ENCODE measurements at places on chromosomes 3 and 15.

DNA sequence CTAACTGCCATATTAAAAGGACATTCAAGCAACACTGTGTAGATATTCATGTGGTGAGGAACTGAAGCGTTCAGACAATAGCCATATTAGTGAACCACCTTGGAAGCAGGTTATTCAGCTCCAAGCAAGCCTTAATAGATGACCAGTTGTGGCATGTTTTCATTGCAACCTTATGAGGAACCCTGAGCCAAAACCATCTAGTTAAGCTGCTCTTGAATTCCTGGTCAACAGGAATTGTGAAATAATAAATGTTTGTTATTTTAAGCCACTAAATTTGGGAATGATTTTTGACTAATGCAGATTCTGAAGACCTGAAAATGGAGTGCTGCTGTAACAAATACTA lies 73.0 kb downstream of the SPRED1 start:
- no peak for DNase-seq

DNA sequence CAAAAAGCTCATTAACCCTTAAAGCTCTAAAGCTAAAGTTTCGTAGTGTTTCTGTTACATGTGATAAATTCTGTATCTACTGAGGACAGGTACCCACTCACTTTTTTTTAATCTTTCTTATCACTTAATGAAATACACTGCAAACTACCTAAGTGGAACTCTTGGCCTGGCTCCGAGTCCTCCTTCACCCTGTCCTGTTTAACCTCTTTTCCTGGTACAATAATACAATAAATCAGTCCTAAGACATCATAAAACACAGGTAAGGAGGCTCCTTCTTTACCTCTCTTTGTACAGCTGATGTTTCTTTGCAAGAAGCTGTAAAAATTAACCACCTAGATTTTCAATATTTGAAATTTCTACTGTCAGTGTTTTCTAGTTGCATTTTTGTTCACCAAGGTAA lies 15.8 kb downstream of the SEMA6D start:
- no peak for DNase-seq

DNA sequence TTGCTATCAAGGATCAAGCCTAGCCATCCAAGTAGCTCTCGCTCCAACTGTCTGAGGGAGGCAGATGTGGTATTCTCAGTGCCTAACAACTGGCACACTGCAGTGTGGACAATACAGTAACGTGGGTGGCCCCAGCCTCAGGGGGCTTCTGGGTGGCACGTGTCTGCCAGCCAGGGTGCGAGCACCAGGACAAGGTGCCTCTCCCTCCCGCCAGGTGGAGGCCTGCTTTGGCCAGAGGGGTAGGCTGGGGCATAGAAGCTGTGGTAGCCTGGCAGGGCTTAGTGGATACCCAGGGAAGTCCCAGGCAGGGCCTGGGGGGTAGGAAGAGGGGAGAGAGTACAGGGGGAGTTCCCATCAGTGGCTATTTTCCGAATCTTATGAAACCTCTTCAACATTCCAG lies 234.0 kb downstream of the PLCL2 start:
- DNase-seq: no peak

GRCh38 chr3:192914848-192915247 lies 2.8 kb downstream of the MB21D2 start:
- no peak for DNase-seq

- no peak for DNase-seq
Observed at GRCh38 chr3:138063416-138063815, 52.0 kb downstream of the DZIP1L start.

- DNase-seq: no peak
Observed at GRCh38 chr15:64009798-64010261, 36.5 kb downstream of the DAPK2 start.

DNA sequence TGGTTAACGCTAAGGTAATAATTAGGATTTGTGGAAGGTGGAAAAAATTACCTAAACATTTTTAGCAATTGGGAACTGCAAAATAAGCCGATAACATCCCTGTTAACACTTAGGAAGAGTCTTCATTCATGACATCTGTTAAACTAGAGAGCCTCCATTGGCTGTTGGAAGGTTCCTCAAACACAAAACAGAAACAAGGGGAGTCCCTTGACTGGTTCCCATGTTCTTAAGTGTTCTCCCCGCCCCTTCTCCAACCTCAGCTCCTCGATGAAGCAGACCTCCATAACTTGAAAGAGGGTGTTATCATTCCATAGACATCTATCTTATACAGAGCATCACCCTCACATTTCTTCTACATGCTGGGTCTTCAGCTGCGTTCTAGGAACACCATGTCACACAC lies 2.5 kb downstream of the SLC22A13 start:
- peak; percentile 15 for DNase-seq

- peak; percentile 58 for DNase-seq
Observed at GRCh38 chr3:138367911-138368310, 19.5 kb downstream of the MRAS start.

DNA sequence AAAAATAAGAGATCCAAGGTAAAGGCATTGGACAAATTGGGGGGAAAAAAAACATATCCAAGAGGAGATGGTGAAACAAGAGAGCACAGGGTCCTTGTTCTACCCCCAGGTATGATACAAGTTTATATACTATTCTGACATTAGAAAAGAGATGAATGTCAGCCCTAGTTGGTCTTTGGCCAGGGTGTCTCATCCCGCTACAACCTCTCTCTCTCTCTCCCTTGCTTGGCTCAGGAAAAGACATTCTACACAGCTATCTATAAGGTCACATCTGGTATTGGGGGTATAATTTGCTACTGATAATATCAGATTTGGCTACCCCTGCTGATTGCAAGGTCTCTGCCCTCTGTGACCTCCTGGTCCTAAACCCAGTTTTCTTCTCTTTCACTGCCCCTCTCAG lies 117.2 kb downstream of the GOLIM4 start:
- no peak for DNase-seq

DNA sequence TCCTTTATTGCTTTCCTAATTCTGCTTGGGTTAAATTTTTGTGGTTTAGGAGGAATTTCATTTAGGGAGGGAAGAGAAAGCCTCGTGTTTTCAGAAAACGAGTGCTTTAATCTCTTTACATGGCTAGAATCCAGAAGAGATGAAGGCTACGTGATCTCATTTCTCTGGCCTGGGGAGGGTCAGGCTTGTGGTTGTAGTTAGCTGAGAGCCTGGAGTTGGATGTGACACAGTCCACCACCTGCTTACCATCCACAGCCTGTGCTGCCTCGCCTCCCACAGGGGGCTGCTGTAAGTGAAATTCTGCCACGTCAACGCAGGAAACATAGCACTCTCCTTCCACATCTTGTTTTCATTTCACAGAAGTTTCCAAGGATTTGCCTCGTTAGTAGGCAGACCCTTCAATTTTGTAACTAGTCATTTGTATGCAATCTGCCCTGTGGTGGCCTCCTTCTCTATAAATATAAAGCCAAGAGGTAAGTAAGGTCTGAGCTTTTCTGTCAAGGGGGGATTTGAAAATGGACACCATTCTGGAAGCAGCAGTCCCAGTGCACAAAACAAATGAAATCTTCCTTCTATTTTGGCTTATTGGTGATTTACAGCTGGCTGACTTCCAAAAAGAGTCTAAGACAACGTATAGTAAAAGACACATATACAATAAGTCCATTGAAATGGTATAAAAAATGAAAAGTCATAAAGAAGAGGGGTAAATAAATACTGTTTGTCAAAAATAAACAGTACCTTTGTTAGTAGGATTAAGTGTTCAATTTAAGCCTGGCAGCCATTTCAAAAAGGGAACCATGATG lies 3.4 kb downstream of the GXYLT2 start:
- DNase-seq: peak; percentile 57

DNA sequence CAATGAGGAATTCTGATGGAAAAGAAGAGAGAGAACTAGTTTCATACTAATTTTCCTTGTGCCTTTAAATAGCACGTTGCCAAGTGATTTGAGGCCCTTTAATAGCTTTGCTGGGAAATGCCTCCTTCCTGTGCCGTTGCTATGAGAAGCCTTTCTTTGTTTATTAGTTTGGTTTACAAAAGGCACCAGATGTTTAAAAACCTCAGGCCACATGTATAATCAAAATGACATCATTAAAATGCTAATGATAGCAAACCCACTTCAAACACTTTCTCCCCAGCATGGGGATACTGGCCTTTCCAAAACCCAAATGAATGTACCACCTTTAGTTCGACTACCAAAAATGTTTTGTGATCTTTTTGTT lies 50.0 kb upstream of the TBC1D23 start:
- DNase-seq: no peak

- no peak for DNase-seq
Observed at GRCh38 chr15:34049112-34049511, 10.1 kb upstream of the AVEN start.

GRCh38 chr3:27290760-27291159 lies 78.4 kb downstream of the NEK10 start:
- DNase-seq: no peak

DNA sequence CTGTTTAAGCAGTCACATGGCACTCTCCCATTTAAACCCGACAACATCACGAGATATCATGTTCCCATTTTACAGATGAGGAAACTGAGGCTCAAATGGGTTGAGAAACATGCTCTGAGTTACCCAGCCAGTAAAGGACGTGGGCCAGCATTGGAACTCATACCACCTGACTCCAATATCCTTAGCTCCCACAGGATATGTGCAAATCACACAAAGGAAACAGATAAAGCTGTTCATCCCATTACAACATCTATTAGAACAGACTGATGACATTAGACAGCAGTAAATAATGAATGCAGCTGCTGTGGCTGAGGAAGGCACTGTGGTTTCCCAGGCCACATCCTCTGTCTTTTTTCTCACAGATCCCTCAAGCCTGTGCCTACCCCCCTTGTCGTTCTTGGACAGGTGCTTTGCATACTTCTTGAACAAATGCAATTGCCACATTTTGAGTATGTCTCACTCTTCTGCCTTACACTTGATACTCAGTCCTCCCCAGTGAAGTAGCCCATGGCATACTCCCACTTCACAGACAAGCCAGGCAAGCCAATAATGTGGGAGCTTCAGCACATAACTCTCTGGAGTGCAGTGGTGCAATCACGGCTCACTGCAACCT lies 17.7 kb downstream of the FRMD4B start:
- DNase-seq: no peak

DNA sequence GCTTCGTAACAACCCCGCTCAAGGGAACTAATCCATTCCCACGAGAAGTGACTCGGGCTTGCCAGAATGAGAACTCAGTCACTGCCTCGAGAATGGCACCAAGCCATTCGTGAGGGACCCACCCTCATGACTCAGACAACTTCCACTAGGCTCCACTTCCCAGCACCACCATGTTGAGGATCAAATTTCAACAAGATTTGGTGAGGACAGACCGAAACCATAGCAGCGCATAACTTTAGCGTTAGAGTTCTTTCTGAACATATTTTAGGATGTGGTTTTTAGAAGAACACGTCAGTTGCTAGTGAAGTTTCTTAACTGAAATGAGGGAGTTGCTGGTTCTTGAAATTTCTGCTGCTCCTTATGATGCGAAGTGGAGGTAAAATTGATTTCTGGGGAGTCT lies 13.5 kb downstream of the PTPRG start:
- no peak for DNase-seq

DNA sequence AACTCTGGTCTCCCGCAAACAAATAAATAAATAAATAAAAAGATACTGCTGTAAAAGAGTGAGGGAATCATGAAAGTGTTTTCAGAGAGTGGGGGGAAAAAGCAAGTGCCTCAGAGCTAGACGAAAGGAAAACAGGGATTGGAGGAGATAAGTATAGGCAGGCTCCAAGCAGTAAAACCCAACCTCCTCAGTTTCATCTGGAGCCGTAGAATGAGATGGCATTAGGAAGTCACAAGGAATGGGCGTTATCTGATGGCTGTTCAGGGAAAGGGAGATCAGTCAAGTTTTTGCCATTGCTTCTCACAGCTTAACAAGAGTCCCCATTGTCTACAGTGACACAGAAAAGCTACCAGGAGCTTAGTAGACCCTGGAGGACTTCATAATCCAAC lies 451.5 kb upstream of the PPP2R3A start:
- no peak for DNase-seq

- DNase-seq: no peak
Observed at GRCh38 chr3:109047366-109047765, 70.6 kb downstream of the MORC1 start.

- DNase-seq: no peak
Observed at GRCh38 chr3:128563439-128563838, 70.4 kb upstream of the GATA2 start.

DNA sequence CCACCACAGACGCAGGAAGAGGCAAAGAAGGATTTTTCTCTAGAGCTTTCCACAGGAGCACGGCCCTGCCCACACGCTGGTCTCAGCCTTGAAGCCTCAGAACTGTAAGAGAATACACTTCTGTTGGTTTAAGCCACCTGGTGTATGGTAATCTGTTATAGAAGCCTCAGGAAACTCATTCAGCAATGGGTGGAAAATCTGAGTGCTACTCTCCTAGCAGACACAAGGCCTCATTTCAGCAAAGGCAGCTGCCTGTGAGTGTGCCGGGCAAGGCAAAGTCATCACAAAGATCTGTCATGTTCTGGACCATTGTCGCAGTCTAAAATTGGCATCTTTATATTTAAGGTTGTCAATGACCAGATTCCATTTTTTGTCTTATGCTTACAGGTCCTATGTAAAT lies 31.0 kb downstream of the ATP10A start:
- no peak for DNase-seq

- DNase-seq: no peak
Observed at GRCh38 chr15:34993877-34994276, 5.8 kb upstream of the ZNF770 start.

DNA sequence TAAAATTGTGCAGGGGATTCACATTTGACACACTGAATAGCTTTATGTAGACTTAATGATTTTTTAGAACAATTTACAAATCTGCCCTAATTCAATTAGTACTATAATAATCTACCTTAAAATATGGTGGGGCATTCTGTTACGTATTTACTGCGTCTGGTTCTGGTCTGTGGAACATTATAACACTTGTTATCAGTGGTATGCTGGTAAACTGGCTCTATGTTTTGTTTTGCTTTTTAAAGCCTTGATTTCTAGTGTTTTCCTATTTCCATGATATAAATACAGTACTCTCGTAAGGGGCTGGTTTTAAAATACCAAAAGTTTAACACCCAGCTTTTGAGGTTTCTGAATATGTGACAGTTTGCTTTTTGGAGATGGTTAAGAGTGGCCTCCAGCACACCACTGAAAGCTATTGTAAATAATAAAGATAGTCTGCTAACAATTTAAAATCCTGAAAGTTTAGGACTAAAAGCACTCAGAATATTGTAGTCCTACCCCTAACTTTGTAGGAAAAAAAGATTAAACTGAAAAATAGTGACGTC lies 65.6 kb upstream of the CD47 start:
- DNase-seq: no peak

GRCh38 chr15:87682527-87682926 lies 574.0 kb downstream of the NTRK3 start:
- no peak for DNase-seq

DNA sequence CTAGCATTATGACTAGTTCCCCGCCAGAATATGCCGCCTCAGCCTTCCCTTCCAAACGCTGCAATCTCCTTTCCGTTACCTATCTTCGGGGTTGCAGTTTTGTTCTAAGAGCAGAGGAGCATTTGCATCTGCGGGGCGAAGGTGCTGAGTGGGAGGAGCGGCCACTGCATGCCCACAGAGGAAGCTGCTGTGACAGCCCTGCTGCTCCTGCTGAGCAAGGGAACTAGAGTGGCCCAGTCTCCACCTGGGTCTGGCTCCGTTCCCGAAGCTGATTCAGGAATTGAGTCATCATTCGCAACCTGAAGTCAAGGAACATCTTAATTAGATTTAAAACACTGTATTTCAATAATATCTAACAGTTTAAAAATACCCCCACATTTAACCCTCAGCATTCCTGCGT lies 98.2 kb upstream of the TJP1 start:
- no peak for DNase-seq
